ENCODE measurements at places on chromosomes 7 and 10.

GRCh38 chr10:132987671-132988571, 45.6 kb upstream of the CFAP46 start:
- peak; percentile 74 for DNase-seq

DNA sequence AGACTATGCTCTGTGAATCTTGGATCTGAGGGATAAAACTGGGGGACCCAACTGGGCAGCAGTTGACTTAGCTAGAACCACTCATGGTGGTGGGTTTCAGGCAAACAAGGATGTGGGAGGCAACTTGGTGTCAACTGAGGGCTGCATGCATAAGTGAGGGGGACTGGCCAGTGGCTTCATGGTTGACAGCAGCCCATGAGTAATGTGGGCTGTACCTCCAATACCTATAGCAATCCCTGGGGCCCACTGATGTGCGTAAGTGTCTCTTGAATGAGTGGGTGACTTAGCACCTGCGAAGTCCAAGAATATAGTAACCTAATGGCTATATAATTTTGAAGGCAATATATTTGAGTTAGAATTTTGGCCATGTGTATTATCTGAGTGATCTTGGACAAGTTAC, 13.7 kb upstream of the MAP3K8 start:
- no peak for DNase-seq

DNA sequence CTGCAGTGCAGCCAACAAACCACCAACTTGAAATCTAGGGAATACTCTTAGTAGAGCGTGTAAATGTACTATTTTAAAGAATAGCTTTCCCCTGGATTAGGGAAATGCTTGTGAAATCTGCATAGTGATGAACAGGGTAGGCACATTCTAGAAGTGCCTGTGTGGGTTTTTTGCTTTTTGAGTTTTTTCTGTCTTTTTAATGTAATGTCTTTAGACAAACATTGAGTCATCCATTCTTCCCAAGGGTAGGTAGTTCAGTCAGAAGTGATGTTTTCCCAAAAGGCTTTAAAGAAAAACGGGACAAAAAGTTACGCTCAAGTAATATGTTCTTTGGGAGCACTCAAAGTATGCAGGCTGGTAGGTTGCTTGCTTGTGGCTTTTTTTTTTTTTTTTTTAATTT, 130.0 kb downstream of the AUTS2 start:
- no peak for DNase-seq

- DNase-seq = no peak
Measured at GRCh38 chr10:108112218-108112617, 947.7 kb upstream of the SORCS1 start.

DNA sequence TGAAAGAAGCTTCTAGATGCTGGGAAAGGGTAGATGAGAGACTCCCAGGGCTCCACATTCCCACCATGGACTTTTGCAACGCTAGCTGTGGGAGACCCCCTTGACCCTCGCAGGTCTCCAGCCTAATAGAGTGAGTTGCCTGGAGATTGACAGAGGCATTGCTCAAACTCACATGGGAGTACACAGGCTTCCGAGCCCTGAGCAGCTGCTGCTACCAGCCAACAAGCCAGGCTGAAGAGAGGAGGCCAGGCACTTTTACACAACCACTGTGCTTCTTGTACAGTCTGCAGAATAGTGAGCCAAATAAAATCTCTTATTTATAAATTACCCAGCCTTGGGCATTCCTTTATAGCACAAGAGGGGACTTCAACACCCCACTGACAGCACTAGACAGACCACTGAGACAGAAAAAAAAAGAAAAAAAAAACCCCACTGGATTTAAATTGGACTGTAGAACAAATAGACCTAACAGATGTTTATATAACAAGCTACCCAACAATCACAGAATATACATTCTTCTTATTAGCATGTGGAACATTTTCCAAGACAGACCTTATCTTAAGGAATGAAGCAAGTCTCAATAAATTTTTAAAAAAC, 146.2 kb downstream of the ZFAND4 start:
- no peak for DNase-seq

GRCh38 chr7:124550036-124550435, 215.6 kb downstream of the GPR37 start:
- DNase-seq = no peak

- DNase-seq = no peak
Measured at GRCh38 chr10:767794-768193, 78.3 kb upstream of the DIP2C start.

- no peak for DNase-seq
Measured at GRCh38 chr10:99534939-99535763, 2.4 kb downstream of the NKX2-3 start.

DNA sequence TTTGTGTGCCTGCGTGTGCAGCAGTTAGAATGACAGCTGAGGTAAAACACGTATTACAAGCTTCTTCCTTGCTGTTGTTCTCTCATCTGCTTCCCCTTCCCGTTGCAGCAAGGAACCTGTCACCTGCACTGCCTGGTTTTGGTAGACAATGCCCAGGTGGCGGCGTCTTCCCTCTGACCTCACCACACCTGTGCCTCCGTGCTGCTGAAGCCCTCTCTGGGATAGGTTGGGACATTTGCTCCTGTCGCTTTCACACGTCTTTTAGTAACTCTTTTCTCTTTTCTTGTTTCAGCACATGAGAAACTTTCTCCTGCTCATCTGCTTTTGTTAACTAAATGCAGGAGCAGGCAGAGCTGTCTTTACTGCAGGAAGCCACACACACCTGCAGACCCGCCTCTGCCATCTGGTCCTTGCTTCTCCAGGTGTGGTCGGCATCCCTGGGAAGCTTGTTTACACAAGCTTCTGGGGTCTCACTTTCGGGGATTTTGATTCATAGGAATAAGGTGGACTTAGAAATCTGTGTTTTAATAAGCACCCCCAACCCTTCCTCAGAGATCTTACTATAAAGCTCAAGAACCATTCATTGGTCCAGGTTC, 60.7 kb upstream of the EXOC6 start:
- DNase-seq = no peak

DNA sequence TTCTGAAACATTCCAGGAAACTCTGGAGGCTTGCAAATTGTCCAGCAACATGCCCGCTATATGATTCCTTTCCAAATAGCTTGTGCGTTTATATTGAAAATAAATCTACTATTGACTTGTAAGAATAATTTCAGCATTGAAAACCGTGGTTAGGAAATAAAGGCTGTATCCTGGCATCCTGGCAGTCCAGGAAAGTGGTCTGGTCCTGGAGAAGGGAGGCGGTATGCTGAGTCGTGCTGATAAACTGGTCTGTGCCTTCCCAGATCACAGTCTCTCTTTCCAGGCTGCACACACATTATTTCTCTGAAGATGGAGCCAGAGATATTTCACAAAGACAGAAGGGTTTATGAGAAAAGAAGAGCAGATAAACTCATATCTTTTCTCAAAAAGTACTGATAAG, 350.1 kb upstream of the COBL start:
- no peak for DNase-seq

- no peak for DNase-seq
Measured at GRCh38 chr7:44881610-44882009, 3.7 kb downstream of the PURB start.

GRCh38 chr10:72244573-72245038, 28.5 kb upstream of the ASCC1 start:
- DNase-seq = no peak

DNA sequence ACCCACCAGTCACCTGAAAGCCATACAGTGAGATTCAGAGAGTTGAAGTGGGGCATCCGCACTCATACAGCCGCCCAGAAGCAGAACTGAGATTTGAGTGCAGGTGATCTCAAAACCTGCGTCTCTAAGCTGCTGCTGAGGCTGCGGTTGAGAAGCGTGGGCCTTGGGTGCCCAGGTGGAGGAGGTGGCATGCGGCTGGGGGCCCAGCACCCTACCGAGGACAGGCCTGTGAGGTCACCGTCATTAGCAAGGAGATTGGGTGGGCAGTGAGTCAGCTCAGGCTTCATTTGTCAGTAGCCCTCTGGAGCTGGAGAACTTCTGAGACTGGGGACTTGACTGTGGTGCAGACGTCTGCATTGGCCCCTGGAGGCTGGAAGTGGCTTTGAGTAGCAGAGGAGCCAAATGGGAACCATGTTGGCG, 29.8 kb downstream of the ZMIZ1 start:
- DNase-seq = no peak

- DNase-seq = no peak
Measured at GRCh38 chr7:81075150-81075549, 156.3 kb upstream of the SEMA3C start.
